SW 1271 (cell line): ENCODE measurements at places on chromosomes 1 and 21.

DNA sequence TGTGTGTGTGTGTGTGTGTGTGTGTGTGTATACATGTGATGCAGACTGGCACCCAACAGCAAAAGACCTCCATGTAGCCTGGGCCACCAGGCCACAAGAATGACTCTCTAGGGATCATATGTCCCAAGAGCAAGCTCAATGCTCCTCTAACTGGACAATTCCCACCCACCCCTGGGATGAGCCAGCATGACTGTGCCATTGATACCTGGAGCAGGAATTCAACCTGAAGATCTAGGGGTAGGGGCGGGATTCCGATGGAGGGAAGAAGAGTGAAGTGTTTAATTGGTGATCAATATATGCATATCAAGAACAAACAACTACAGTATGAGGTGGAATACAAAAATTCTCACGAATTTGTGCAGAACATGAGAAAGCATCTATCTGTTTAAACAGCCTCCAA lies 136.2 kb downstream of the PSMG1 start:
- no peak for DNase-seq

DNA sequence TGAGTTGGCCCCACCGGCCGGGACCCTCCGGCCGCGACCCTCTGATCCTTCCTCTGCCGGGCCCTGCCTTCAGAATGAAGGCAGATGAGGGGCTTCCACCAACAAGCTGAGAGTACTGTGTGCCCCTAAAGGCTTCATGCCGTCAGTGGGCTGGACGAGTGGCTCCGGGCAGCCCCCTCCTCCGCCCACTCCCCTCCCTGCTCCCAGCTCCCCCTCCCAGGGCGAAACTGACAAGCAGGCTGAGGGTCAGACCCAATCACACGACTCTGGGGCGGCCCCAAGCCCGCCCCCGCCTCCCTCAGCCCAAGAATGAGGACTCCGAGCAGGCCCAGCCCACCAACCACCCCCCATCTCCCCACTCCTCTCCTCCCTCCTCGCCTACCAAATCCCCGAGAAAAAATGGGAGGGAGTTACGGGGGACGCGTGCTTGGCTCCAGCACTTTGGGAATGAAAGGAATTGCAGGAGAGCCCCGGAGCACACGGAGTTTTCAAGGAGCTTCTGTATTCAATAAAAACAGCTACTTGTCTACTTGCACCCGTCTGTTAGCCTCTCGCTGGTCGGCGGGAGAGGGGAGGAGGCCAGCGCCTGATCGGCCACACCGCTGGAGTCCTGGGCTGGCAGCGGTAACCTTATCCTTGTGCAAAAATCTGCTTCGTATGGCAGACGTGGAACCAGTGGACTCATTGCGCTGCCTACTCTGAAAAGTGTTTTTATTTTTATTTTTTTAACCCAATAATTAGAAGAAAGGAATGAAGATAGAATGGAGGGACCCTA lies at the start of gene COL11A1:
TSS of gene COL11A1 (minus strand) at position 147 of the 775 bp plus-strand sequence. CDS start 344 bp downstream, outside the sequence.
- DNase-seq: no peak

DNA sequence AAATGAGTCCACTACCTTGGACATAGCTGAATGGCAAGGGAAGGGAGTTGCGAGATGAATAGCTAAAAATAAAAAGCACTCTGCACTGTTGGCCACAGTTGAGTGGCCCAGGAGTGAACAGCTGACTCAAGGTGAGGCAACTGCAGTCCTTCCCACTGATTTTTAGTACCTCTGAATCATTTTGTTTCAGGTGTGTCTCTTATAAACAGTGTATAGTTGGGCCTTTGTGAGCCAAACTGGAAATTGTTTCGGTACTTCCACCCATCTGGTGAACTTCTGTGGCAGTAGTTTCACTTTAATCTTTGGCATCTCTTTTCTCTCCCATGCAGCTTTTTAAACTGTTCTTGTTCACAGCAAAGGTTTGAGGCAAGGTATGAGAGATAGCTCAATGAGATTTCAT lies 122.7 kb downstream of the VAV3 start:
- no peak for DNase-seq

DNA sequence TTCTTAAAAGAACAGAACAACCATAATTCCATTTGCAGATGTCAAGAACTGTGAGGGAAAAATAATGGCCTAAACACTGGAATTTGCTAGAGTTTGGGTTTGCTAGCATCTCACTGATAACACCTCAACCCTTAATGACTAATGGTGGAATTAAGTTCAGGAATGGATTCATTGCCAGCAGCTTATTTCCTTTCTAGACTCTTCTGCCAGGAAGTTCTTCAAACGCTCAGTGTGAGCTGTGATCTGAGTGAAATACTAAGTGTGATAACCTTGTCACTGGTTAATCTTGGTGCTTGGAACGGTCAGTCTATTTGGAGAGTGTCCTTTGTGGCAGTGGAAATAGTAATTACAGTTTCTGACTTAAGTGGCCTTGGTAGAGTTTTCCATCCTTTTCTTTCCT lies 21.6 kb upstream of the PLEKHM2 start:
- DNase-seq: no peak

DNA sequence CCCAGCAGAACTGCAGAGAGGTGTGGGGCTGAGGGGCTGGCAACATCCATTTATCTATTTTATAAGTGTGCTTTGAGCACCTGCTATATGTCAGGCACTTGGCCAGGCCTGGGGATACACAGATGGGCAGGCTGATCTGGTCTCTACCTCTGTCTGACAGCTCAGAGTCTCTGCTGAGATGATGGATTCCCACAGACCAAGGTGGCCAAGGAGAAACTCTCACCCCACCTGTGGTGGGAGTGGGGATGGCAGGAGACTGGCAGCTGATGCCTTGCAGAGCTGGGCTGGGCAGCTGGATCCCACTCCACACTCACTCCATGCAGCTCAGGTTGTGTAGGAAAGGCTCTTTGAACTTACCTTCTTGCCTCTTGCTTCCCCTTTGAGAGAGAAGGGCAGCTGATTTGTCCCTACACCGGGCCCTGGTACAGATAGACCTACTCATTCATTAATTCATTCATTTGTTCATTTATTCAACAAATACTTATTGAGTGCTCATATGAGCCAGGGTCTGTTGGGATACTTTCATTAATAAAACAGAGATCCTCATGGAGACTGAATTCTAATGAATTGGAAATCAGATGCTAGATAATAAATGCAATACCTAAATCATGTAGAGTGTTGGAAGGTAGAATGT lies 9.0 kb downstream of the ADORA1 start:
- no peak for DNase-seq

GRCh38 chr1:59560807-59561450 lies 253.8 kb upstream of the HOOK1 start:
- DNase-seq: no peak

- DNase-seq: no peak
These were observed 1.5 kb downstream of the SCNN1D start for GRCh38 chr1:1281533-1282321.
